Activated naive CD4-positive, alpha-beta T cell treated with anti-CD3 and anti-CD28 coated beads, Interleukin-2, amount 50 U/mL, for 72 hours (primary cell): ENCODE measurements at places on chromosomes 2 and 18. TPM values are rescaled to one million over a fixed set of nuclear protein-coding genes. Genes with fewer than 3 reads are reported as not detected.

DPP4 gene
- total RNA-seq, result 42.0 TPM

HJURP gene
- total RNA-seq, result 77.3 TPM

PARD6G gene
- 0.58 TPM for total RNA-seq

MERTK gene
- 1.1 TPM for total RNA-seq

EEF1B2 gene
- total RNA-seq, result 1,142 TPM

IL1R2 gene
- total RNA-seq, result 10.7 TPM

ARHGAP28 gene
- total RNA-seq, result not detected

ANKRD53 gene
- not detected for total RNA-seq

NT5C1B gene
- not detected for total RNA-seq

CELF4 gene
- total RNA-seq, result not detected

CYB5A gene
- total RNA-seq, result 44.5 TPM

ALPI gene
- total RNA-seq, result not detected
